ENCODE measurements at places on chromosomes 6 and 20.

GRCh38 chr6:28947831-28948270 is 24.1 kb upstream of the TRIM27 start:
- no peak for ATAC-seq

DNA sequence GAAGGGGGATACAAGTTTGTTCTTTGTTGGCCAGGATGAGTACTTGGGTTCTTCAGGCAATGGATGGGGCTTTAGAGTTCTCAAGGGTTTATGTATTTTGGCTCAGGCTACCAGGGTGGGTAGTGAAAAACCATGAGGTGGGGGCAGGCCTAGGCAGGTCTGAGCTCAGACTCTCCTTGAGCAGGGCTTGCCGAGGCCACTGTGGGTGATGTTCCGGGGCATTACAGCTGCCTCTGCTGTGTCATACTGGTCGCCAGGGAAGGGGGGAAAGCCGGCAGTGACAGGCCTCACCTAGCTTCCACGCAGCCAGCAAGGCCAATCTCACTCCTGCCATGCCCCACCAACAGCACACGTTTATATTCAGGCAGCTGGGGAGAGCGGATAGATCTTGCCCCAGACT is 79.6 kb downstream of the BCKDHB start:
- no peak for ATAC-seq

DNA sequence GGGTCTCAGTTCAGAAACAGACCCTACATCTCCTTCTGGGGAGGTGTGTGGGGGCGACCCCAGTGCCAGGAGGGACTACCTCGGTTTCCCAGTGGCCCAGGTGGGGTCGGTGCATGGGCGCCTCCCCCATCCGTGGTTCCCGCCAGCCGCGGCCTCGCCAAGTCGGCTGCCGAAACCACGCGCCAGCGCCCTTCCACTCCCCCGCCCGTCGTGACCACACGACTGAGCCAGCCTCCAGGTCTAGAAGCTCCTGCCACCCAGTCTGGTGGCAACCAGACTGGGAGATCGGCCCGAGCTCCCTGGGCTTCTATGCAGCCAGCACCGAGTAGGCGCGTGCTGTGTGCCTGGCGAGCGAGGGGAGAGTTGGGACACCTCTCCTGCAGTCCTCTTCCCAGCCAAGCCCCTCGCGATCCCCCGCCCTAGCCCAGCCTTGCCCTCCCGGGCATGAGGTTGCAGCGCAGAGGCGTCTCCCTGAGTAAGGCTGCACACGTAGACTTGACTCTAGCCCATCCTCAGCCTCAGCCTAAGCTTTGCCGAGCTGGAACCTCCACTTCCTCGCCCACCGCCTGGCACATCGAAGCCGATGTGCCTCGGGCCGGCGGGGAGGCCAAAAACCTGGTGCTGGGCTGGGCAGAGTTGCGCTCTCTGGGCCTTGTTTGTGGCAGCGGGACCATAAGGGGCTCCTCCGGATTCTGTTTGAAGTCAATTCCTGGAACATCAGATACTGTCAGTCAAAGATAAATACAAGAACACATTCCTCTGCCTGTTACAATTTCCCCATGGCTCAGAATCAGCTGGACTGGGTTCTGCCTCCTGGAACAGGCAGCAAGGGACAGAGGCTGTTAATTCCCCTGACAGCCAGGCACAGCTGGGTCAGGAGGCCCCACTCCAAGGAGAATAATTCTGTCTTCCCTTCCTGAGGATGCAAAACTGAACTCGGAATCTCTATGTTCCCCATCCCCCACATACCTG is 1.5 kb upstream of the CPNE5 start:
- peak; percentile 60 for ATAC-seq

- ATAC-seq: no peak
These were observed 32.3 kb downstream of the SNAP25 start for GRCh38 chr20:10250902-10251301.

DNA sequence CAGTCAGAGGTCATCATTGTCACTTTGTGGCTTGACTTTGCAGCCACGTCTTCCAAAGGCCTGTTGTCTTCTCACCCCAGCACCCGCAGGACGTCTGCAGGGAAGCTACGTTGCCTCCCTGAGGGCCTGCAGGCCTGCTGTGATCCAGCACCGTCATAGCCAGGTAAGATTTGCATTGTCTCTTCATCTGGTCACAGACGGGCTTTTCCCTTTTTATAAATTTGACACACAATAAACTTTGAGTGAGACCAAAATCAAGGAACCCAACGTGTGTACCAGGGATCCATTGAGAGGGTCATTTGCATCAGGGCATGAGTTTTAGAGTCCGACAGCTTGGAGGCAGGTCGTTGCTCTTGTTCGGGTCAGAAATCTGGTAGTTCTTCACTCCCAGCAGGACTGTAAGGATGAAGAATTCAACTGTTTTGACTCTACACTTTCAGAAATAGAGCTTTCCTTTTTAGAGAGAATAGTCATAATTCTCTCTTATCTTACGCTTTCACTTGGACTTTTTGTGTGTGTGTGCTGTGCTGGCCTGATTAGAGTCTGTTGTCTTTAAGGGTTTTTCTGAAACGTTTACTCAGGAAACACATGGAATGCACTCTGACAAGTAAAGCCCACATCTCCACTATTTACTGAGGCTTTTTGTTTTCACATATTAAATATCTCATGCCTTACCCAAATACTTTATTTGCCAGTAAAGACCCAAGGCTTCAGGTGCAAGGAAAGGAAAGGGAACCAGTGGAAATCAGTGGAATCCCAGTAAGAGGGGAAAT is 177.2 kb upstream of the TAB2 start:
- ATAC-seq: peak; percentile 95

DNA sequence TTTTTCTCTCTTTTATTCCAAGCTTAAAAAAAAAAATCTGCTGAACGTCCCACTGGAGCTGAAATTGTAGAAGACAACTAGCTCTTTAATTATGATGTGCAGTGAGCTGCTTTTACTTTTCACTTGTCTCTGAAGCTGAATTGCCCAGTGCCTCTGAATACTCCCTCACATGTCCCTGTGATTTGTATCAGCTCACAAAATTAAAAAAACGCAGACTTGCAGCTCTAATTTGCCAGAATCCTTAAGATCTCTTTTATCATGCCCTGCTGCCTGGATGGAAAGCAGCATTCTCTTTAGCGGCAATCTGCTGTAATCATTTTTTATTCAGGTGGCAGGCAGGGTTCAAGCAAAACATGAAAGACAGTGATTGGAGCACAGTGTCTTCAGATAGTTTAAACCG is 443.8 kb upstream of the SPTLC3 start:
- ATAC-seq: no peak

DNA sequence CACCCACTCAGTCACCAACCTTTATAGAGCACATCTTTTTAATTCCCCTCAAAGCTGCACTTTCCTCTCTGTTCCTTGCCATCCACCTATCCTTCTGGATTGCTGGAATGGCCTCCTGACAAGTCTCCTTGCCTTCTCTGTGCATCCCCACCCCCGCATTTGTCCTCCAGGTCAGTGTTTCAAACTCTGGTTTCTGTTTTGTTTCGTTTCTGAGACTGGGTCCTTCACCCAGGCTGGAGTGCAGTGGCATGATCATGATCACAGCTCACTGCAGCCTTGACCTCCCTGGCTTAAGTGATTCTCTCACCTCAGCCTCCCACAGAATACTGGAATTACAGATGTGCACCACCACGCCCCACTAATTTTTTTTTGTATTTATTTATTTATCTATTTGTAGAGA is 96.2 kb downstream of the PLCB1 start:
- no peak for ATAC-seq

GRCh38 chr6:158808941-158809678 is 10.1 kb downstream of the EZR start:
- ATAC-seq: peak; percentile 96

- ATAC-seq: no peak
These were observed 387.5 kb downstream of the HACE1 start for GRCh38 chr6:104472021-104472901.

- peak; percentile 99 for ATAC-seq
These were observed at the start of gene APMAP for GRCh38 chr20:24992487-24993205. Gene APMAP, minus strand, starts transcription at chr20:24992751. Its CDS starts 63 bp downstream, at chr20:24992688.

- peak; percentile 89 for ATAC-seq
These were observed 52.0 kb upstream of the MTHFD1L start for GRCh38 chr6:150813319-150813992.

- no peak for ATAC-seq
These were observed 53.5 kb downstream of the TCP11 start for GRCh38 chr6:35087361-35088280.

DNA sequence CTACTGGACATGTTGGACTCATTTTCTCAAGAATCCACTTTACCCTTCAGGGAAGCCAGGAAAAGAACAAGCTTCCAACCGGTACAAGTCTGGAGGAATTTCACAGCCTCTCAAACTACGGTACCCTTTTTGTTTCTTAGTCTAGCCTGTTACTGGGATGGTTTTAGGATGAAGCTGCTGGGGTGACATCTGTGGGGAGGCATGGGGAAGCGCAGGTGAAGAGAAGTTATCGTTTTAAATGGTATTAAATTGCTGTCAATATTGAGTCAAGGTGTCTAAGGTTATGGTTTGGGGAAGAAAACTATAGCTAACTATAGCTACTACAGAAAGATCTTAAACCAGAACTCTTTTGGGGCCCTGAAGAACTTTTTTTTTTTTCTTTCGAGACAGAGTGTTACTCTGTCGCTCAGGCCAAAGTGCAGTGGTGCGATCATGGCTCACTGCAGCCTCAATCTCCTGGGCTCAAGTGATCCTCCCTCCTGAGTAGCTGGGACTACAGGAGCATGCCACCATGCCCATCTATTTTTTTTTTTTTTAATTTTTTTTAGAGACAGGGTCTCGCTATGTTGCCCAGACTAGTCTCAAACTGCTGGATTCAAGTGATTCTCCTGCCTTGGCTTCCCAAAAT is 128.7 kb downstream of the RIN2 start:
- no peak for ATAC-seq

GRCh38 chr6:3276174-3277167 is 17.7 kb downstream of the PSMG4 start:
- ATAC-seq: no peak

DNA sequence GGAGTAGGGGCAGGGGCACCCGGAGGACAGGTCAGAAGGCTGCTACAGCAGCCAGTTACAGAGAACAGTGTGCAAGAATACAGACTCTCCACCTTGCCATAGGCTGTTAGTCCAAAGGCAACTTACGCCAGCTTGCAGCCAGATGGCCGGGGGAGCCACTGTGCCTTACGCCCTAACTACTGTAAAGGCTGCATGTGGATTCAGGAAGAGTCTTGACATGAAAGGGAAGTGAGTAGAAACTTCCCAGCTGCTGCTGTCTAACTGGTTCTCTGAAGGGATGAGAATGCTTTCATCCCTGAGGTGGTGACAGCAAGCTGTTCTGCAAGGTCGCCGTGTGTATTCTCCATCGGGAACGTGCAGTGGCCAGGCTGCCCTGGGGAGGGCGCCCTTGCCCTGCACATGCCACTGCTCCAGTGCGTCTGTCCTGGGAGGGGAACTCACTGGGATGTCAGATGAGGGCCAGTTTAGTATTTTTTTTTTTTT is 46.1 kb downstream of the LYRM4 start:
- ATAC-seq: no peak

DNA sequence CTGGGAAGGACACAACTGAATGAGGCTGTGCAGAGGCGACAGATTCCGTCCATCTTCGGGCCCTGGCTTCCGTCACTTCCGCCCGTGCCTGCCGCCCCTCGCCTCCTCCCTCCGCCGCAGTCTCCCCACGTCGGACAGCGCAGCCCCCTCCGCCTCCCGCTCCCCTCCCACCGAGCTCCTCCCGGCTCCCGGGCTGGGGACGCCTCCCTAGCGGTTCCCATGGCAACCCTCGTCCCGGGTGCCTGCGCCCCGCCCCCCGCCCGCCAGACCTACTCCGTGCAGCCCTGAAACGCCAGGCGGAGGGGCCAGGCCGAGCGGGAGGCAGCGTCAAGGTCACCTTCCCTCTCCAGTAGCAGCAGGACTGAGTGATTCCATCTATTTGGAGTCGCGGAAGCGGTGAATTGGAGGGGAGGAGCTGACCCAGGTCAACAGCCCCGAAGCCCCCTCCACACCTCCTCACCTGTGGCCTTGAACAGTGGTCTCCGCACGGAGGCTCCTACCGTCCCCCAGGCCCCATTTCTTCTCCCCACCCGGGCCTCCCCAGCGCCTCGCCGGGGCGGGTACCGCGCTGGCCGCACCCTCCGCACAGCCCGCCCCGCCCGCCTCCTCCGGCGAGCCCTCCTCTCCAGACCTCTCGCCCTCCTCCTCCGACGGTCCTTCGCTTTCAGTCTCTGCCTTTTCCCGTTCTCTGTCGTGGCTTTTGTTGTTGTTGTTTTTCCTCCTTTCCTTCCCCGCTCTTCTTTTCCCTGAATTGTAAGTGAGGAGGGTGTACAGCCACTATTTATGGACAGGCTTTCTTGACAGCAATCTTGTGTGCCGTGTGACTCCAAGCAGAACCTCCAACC is 951 bp downstream of the NRSN2 start:
- peak; percentile 88 for ATAC-seq

- no peak for ATAC-seq
These were observed 108.5 kb downstream of the SYCP2 start for GRCh38 chr20:59824711-59825562.

DNA sequence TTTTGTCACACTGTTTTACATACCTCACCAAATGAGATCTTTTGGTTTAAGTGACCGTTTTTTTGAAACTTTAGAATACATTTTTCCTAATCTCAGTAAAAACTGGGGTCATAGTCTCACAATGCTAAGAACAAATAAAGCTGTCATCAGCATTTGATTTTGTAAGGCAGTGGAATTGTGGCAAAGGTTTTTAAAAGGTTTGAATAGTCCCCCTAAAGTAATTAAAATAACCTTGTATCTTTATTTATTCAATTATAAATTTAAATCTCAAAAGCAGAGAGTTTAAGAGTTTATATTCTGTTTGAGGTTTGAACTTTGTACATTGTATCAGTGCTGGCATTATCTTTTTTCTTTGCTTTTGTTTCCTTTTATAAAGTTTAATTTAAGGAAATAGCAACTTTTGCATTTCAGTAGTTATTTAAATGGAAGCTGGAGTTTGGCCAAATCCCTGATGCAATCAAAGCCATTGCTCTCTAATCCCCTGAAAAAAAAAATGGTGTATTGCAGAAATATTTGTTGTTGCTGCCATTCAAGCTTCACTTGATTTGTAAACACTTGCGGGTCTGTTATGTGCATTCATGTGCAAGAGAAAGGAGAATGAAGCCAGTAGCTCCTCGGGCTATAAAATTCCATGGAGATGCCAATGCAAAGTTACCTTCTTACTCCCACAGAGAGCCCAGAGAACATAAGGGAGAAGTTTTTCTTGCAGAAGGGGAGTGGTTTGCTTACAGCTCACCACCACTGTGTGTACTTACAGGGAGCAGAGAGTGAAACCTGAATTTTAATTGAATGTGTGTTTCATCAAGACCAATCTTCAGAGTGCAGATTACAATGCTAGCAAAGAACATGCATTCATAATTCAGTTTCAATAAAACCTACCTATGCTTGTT is 391.8 kb downstream of the ARHGAP18 start:
- no peak for ATAC-seq
